ENCODE measurements at places on chromosomes 3 and 15. TPM values are rescaled to one million over a fixed set of nuclear protein-coding genes. Genes with fewer than 3 reads are reported as not detected.

- DNase-seq, result no peak
These were observed 517 bp downstream of the TMA7 start for GRCh38 chr3:48440590-48440958.

GRCh38 chr3:188749010-188749617 lies 422.7 kb upstream of the TPRG1 start:
- DNase-seq, result no peak

DNA sequence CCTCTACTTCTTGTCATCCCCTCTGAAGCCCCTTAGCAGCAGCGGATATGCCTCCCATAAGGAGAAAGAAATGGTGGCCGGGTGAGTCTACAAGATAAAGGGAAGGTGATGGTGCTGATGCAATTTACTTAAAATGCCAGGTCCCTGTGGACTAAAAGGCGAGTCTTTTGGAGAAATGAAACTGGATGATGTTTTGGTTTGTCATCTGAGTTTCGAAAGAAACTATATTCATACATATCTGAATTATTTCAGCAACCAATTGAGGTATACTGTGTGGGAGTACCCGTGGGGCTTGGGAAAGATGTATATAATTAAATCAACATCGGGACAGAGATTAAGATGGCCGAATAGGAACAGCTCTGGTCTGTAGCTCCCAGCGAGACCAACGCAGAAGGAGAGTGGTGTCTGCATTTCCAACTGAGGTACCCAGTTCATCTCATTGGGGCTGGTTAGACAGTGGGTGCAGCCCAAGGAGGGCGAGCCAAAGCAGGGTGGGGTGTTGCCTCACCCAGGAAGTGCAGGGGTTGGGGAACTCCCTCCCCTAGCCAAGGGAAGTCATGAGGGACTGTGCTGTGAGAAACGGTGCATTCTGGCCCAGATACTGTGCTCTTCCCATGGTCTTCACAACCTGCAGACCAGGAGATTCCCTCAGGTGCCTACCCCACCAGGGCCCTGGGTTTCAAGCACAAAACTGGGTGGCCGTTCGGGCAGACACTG lies 210.6 kb upstream of the CHRM5 start:
- DNase-seq, result no peak

DNA sequence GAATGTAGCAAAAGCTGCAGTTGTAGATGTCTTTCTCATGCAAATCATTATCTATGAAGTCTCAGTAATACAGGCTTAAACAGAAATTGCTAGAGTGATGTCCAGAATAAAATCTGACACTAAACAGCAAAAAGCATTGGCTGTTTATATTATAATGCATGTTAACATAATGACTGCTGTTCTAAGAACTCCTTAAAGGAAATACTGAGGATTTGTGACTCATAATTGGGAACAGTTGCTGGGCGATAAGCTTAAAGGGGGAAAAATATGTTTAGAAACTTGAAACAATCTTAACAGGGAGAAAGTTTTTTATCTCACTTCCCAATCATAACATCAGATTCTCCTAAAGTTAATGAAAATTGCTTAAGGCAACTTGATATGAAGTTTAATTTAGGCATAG lies 17.5 kb downstream of the TIPARP start:
- DNase-seq, result no peak

- DNase-seq, result no peak
These were observed 97.6 kb downstream of the FRMD4B start for GRCh38 chr3:69288161-69288895.

- no peak for DNase-seq
These were observed 894.0 kb downstream of the NTRK3 start for GRCh38 chr15:87362531-87362930.

- no peak for DNase-seq
These were observed 103.9 kb downstream of the FBN1 start for GRCh38 chr15:48541341-48542278.

GRCh38 chr3:160564949-160565441 lies 376 bp downstream of the KPNA4 start:
- DNase-seq, result no peak

DNA sequence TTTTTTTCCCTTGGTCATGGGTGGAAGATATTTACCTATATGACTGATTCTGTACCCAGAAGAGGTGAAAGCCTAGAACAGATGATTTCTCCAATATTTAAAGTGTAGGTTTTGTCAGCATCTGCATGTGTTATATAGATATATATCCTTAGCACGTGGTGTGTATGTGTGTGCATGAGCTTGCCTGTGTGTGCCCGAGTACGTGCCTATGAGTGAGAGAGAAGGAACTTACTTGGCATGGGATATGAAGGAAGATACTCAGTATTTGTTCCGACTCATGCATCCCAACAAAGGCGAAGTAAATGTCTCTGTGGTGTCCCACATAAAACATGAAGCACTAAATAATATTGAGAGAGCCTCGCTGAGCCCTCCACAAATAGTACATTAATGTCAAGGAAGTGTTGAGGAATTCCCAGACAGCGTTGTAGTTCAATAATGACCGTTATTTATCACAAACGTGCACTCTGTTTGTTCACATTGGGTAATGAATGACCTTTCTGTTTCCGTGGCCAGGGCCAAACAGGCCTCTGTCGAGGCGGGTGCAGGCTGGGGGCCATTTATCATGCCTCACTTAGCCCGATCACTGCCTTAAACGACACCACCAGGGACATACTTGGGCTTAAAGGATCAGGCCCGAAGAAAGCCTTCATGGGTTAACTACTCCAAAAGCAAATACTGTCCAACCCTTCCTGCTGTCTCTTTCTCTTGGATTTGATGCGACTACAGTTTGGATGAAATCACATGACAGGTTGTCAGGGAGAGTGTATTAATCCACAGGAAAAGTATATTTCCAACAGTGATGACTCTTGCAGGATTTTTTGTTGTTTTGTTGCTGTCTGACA lies 267.7 kb downstream of the PTPRG start:
- no peak for DNase-seq

DNA sequence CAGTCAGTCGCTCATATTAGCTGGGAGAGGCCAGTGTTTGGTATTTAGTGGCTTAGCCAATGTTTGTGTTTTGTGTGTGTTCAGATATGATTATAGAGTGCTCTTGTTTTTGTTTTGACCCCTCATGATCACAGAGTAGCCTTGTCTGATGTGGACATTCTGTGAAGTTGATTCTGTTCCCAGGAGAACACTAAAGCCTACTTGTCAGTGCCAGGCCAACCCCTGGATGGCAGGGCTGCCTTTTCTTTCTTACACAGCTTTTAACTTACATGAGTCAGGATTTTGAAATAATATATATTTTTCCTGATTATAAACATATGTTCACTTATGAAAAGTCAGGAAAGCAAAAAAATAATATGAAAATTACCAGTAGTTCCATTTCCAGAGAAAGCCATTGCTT lies 11.9 kb downstream of the CFAP161 start:
- DNase-seq, result no peak

DNA sequence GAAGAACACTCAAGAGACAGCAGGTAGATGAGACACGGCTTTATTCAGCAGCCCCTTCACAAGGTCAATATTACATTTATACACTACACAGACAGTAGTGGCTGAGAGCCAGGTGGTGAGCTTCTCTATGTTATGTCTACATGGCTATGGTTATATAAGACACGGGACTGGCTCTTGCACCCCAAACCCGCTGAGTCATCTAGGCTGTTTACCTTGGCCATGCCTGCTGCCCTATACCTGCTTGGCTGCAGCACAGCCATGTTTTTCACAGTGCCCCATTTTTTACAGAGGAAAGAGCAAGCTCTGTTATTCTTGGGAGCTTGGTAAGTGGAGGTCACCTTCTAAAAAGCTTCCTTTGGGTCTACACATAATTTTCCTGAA lies 231.6 kb downstream of the IGSF11 start:
- DNase-seq, result no peak

DNA sequence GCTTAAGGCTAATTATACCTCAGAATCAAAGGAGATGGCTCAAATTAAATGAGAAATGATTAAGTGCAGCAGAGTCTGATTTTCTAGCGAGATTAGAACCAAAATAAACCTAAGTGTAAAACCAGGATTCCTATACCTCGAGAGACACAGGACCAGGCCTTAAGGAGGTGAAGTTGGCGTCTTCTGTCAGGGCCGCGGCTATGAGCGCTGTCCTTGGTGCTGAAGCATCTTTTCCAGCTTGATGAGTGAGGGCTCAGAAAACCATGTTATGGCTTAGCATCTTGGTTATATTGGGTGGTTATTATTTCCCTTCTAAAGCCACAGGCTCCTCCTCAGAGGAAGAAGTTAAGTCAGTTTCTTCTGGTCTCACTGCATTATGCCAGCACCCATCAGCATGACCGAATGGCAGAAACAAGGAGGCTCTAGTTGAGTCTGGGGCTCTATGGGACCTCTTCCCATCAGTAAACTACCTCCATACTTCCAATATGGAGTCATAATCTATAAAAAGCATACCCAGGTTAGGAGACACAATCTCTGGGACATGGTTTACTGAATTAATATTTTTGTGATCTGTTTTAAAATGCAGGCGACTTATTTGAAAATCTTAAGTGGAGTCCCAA lies 120.1 kb upstream of the NMNAT3 start:
- peak; percentile 71 for DNase-seq

UACA gene
- 45.3 TPM for polyA plus RNA-seq

ECE2 gene
- not detected for polyA plus RNA-seq

LAMB2 gene
- 408 TPM for polyA plus RNA-seq

UQCRC1 gene
- 118 TPM for polyA plus RNA-seq

Measured in ovary (tissue), 10 donors.